T-helper 2 cell treated with Interferon-gamma antibody and Interleukin-4, amounts not matched to agents 100 ng/mL and 5 ng/mL, for 36 hours (primary cell): ENCODE measurements at places on chromosomes 7 and 10. TPM values are rescaled to one million over a fixed set of nuclear protein-coding genes. Genes with fewer than 3 reads are reported as not detected.

The MRLN gene
- total RNA-seq, result not detected in 2 replicates

The CLDN3 gene
- total RNA-seq, result not detected in 2 replicates

The SLC29A4 gene
- total RNA-seq, result 0.27 and 0.59 TPM in 2 replicates

The OR2A42 gene
- 0.16 TPM in 1 of 2 replicates, not detected in the other for total RNA-seq

The ERVW-1 gene
- not detected in 2 replicates for total RNA-seq

The GNAI1 gene
- total RNA-seq, result 0.66 and 0.70 TPM in 2 replicates

The EPHB4 gene
- total RNA-seq, result 1.5 and 1.7 TPM in 2 replicates

The DEPP1 gene
- total RNA-seq, result 1.7 TPM in 2 replicates

The SP4 gene
- total RNA-seq, result 49.1 and 49.3 TPM in 2 replicates

The HSPB1 gene
- 57.9 and 59.2 TPM in 2 replicates for total RNA-seq

The IFIT1 gene
- 3.4 and 3.5 TPM in 2 replicates for total RNA-seq

The TFEC gene
- total RNA-seq, result 0.61 and 1.0 TPM in 2 replicates

The POLR2J2 gene
- 19.0 and 20.8 TPM in 2 replicates for total RNA-seq

The NPY4R2 gene
- not detected in 2 replicates for total RNA-seq

The ACADSB gene
- total RNA-seq, result 15.7 and 19.2 TPM in 2 replicates

The ARHGAP22 gene
- total RNA-seq, result 0.34 TPM in 1 of 2 replicates, not detected in the other

The TAS2R41 gene
- not detected in 2 replicates for total RNA-seq

The PNLIPRP2 gene
- total RNA-seq, result not detected in 2 replicates

The PTN gene
- not detected in 2 replicates for total RNA-seq

The SSC4D gene
- 0.48 and 0.50 TPM in 2 replicates for total RNA-seq

The CYP2W1 gene
- total RNA-seq, result not detected in 2 replicates

The BAMBI gene
- total RNA-seq, result 0.09 and 0.18 TPM in 2 replicates

The NKX2-3 gene
- total RNA-seq, result not detected in 2 replicates

The AMPH gene
- 0.23 and 0.30 TPM in 2 replicates for total RNA-seq

The SMKR1 gene
- total RNA-seq, result 7.6 and 7.8 TPM in 2 replicates

The FLNC gene
- total RNA-seq, result not detected in 2 replicates

The IKZF1 gene
- 473 and 486 TPM in 2 replicates for total RNA-seq

The GATA3 gene
- 161 and 163 TPM in 2 replicates for total RNA-seq

The TMEM196 gene
- total RNA-seq, result not detected in 2 replicates

The STEAP2 gene
- total RNA-seq, result 0.02 TPM in 1 of 2 replicates, not detected in the other

The SKIDA1 gene
- 0.16 and 0.25 TPM in 2 replicates for total RNA-seq

The LLCFC1 gene
- not detected in 2 replicates for total RNA-seq

The FAM25G gene
- total RNA-seq, result not detected in 2 replicates

The ZNF425 gene
- 1.2 and 1.4 TPM in 2 replicates for total RNA-seq

The GLI3 gene
- total RNA-seq, result not detected in 2 replicates

The STEAP4 gene
- total RNA-seq, result not detected in 2 replicates

The EN2 gene
- total RNA-seq, result not detected in 2 replicates

The TAS2R5 gene
- total RNA-seq, result 0.55 and 0.64 TPM in 2 replicates

The DDX50 gene
- 47.2 and 48.8 TPM in 2 replicates for total RNA-seq

The VIPR2 gene
- total RNA-seq, result 2.2 and 2.5 TPM in 2 replicates

The SFRP5 gene
- not detected in 2 replicates for total RNA-seq

The TOMM7 gene
- total RNA-seq, result 264 and 277 TPM in 2 replicates

The SPDYE11 gene
- not detected in 2 replicates for total RNA-seq

The TWNK gene
- total RNA-seq, result 14.8 and 15.3 TPM in 2 replicates

The ACSL5 gene
- total RNA-seq, result 61.0 and 62.7 TPM in 2 replicates

The SLC26A5 gene
- not detected in 2 replicates for total RNA-seq

The SLK gene
- 26.8 and 27.4 TPM in 2 replicates for total RNA-seq

The TMEM270 gene
- total RNA-seq, result not detected in 2 replicates

The EBLN1 gene
- total RNA-seq, result not detected in 2 replicates

The LAMB4 gene
- total RNA-seq, result not detected in 2 replicates

The OPN1SW gene
- total RNA-seq, result not detected in 2 replicates

The MOGAT3 gene
- not detected in 2 replicates for total RNA-seq

The CUZD1 gene
- 3.4 and 4.1 TPM in 2 replicates for total RNA-seq

The VOPP1 gene
- total RNA-seq, result 73.7 and 76.0 TPM in 2 replicates

The TYSND1 gene
- 14.1 and 14.7 TPM in 2 replicates for total RNA-seq

The ASIC3 gene
- 6.0 and 6.6 TPM in 2 replicates for total RNA-seq

The MUC3A gene
- not detected in 2 replicates for total RNA-seq

The TUBB8 gene
- total RNA-seq, result not detected in 2 replicates

The LIPF gene
- total RNA-seq, result not detected in 2 replicates
